ENCODE measurements at places on chromosomes 11 and 22.

GRCh38 chr11:95585752-95586077, 203.9 kb downstream of the FAM76B start:
- no peak for DNase-seq

DNA sequence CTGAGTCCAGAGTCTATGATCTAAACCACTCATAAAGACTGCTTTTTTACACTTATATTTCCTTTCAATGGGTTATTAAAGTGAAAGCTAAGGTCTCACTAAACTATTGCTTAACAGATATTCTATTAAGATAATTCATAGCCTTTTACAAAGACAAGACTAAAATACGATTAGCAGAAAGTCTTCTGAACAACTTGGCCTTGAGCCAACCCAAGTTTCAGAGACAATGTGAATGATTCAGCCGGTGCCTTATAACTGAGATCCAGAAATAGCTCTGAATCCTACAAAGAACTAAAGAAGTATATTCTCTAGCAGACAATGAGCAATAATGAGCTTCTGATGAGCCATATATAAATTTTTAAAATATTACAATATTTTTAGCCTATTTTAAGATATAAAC, 41.5 kb upstream of the CARD18 start:
- DNase-seq, result no peak

DNA sequence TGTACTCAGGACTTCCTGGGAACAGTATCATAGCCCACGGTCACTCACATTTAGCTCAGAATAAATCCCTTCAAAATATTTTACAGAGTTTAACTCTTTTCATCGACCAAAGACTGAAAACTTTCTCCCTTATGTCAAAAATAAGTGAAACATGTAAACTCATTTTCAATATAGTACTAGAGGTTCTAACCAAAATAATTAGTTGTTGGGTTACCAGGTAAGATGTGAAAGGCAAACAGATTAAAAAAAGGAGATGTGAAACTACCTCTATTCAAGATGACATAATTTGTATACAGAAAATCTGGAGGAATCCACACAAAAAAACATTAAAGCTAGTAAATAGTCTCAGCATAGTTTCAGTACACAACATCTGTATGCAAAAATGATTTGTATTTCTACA, 20.3 kb downstream of the XKR3 start:
- DNase-seq, result no peak

DNA sequence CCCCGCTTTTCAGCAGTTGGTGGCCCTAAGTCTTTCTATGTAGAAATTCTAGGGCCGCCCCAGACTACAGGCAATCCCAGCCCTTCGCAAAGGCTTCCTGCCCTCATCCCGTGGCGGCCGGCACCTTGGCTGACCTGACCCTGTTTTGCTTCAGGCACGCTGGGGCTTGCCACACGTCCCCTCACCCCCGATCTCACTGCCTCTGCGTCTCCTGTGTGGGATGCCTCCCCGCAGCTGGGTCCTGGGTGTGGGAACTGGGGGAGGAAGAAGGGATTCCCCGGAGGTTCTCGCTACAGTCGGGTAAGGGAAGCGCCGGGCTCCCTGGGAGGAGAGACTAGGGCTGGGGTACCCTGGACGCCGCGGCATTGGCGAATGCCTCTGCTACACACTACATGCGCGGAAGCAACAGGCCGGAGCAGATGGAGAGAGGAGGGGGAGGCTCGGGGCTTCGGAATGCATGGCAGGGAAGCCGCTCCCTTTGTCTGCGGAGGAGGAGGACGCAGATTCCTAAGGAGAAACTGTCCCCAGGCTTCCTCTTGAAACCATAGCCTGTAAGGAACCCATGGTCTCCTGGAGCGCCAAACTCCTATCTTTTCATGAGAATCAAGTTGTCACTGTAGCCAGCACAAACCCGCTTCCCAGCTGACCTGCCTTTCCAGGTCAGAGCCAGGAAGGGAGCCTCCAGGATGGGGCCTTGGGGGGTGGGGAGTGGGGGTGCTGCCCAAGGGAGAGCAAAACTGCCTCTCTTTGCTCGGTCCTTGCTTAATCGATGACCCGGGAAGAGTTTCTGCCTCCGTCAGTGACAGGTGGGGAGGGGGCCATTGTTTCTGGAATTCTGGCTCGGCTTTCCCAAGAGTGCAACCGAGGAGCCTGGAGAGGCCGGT, 1.4 kb downstream of the DTX4 start:
- DNase-seq, result no peak

- no peak for DNase-seq
Measured at GRCh38 chr22:32326647-32327046, 31.0 kb upstream of the RFPL3 start.

DNA sequence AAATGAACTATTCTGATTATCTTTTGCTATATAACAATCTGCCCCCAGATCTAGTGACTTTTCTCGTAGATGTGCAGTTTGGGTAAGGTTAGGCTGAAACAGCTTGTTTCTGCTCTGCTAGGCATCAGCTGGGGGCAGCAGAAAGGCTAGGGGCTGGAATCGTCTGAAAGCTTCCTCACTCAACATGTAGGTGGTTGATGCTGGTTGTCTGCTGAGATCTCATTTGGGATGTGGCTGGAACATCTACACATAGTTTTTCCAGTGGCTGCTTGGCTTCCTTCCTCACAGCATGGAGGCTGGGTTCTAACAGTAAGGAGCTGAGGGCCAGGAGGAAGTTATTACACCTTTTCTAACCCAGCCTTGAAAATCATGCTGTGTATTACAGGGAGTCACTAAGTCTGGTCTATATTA, 30.2 kb downstream of the USP47 start:
- DNase-seq, result no peak

- DNase-seq, result no peak
Measured at GRCh38 chr22:46286941-46287872, 9.5 kb upstream of the GTSE1 start.

DNA sequence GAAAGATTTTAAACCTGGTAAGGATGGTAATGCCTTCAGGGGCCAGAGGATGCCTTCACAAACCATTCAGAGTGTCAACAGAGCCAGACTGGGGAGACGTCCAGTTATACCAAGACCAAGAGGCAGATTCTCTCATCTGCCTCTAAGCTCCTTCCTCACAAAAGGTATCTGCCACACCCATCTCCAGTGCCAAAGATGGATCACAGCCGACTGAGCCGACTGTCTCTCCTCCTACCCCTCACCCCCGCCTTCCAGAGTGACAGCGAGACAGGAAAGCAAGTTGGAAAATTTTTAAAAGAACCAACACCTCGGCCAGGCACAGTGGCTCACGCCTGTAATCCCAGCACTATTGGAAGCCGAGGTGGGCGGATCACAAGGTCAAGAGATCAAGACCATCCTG, 79.1 kb upstream of the AKIP1 start:
- no peak for DNase-seq

DNA sequence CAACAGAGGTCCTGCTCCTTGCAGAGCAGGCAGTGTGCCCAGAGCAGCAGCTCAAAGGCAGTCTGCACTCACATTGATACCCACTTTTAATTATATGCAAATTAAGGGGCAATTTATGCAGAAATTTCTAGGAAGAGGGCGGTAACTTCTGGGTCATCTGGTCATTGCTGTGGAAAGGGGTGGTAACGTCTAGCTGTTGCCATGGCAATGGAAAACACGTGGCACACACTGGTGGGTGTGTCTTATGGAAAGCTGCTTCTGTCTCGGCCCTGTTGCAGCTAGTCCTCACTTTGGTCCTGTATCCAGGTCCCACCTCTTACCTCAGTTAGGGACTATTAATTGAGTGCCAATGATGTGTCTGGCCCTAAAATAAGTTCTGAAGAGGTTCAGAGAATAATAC, 36.8 kb downstream of the BARX2 start:
- no peak for DNase-seq

GRCh38 chr11:12845739-12846358, 163.3 kb upstream of the RASSF10 start:
- DNase-seq, result no peak

- DNase-seq, result no peak
Measured at GRCh38 chr11:70848243-70848750, 404.1 kb downstream of the SHANK2 start.

GRCh38 chr11:71302534-71302909, 50.1 kb upstream of the SHANK2 start:
- no peak for DNase-seq

- DNase-seq, result no peak
Measured at GRCh38 chr11:64778223-64778472, 194 bp downstream of the SF1 start.

DNA sequence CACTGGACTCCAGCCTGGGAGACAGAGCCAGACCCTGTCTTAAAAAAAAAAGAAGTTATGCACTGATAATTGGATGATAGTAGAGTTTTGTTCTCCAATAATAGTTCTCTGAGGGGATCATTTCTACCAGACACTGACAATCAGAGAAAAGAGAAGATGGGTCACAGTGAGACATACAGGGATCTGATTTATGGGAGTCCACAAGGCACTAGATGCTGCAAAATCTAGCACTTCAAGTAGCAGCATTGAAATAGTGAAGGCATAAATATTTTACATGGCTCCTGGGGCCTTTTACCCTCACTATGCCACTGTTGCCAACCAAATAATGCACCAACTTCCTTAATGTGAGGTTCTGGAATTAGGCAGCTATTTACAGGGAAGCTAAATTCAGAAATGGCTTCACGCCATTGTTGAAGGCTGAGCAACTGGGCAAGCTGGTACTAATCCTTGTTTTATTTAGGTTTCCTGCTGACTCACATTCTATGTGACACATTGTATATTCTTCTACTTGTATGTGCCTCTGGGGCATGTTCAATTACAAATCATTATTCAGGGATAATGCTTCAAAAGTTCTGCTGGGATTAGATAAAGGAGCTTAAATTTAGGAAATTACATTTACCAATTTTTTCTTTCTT, 38.2 kb upstream of the ABTB2 start:
- DNase-seq, result no peak

- no peak for DNase-seq
Measured at GRCh38 chr11:128955636-128956035, 13.0 kb upstream of the TP53AIP1 start.

DNA sequence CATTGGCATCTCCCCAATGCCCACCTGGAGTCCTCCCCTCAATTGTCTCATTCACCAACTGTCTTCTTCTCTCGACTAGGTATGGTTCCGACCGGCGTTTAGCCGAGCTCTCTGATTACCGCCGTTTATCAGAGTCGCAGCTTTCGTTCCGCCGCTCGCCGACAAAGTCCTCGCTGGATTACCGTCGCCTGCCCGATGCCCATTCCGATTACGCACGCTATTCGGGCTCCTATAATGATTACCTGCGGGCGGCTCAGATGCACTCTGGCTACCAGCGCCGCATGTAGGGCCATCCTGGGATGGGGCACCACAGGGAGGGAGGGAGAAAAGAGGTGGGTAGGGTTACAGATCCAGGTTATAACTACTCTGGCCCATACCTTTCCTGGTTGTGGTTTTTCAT, 10.0 kb downstream of the RBM14 start:
- DNase-seq, result no peak

DNA sequence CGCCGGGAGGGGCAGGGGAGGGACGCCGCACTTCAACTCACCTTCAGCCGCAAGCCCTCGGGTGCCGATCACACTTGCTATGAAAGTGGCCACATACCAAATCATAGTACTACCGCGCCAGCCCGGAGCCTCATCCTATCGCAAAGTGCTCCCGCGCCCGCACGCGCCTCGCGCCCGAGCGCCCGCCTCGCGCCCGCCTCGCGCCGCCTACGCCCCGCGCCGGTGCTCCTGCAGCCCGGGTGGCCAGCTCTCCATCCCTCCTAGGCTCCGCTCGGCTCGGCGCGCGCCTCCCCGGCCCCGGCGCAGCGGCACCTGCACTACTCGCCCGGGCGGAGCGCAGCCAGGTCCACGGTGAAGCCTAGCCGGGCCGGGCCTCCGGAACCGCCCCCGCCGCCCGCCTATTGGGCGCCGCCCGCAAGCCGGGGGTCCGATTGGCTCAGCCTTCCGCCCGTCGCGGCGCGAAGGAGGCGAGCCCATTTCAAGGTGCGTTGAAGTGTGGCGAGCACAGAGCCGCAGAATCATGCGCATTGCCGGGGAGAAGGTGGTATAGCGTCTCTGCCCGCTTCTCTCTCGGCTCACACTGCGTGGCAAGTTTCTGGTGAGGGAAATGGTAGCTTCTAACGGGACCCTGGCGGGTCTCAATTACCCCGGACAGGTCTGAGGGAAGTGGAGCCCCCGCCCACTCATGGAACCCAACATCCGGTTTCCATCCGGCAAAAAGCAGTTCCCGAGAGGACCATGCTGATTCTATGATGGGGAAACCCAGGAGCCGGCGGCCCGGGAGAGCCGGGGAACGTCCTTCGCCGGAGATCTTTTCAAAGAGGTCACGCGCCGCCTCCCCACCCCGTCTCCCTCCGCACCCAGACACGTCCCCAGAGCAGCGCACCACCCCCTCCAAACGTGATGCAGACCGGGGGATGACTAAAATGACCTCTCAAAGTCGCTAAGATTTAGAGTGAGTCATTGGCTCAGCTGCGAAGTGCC, at the start of gene IGSF9B:
IGSF9B (minus strand) TSS at position 319 of the 984 bp plus-strand sequence; CDS start at position 105, 214 bp downstream.
- peak; percentile 93 for DNase-seq

All from stimulated activated CD4-positive, alpha-beta T cell treated with anti-CD3 and anti-CD28 coated beads, Interleukin-2, amount 100 ng/mL, for 24 hours (primary cell).